ENCODE measurements at places on chromosomes 6 and 20. TPM values are rescaled to one million over a fixed set of nuclear protein-coding genes. Genes with fewer than 3 reads are reported as not detected.

The EYS gene
- not detected for total RNA-seq

The MTRF1L gene
- total RNA-seq = 24.4 TPM

The FKBP1C gene
- not detected for total RNA-seq

- H3K4me3 ChIP-seq = no peak overlapping the region
- H3K27me3 ChIP-seq = no peaks in the 10 kb centered on the region
- H3K36me3 ChIP-seq = no peaks in the 10 kb centered on the region
Measured at GRCh38 chr6:55679503-55679902, 100.5 kb upstream of the HMGCLL1 start.

DNA sequence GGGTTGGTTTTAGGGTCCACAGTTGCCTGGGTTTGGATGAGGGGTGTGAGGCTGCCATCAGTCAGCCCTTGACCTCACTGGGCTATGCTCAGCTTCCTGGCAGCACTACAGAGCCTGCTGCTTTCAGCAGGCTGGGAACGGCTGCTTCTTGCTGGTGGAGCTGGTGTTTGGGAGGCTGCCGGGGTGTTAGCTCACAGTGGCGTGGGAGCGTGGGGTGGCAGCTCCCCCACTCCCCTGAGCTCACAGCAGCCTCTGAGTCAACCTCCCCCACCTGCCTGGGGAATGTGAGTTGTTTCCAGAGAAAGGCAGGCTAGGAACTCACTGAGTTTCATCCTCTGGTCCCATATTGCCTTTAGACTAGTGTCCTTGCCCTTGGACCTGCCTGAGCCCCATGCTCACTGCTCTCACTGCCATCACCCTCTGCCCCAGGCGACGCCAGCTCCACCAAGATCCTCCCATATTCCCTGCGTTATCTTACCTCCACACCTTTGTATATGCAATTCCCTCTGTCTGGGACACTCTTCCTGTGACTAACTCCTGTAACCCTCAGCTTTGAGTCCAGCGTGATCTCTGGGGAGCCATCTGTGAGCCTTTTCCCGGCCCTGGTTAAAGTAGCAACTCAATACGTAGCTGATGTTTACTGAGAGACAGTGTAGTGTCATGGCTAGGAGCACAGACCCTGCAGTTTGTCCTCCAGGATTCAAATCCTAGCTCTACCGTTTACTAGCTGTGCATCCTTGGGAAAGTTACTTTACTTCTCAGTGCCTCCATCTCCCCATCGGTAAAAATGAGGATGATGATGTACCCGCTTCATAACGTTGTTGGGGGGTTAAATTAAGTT is 34.8 kb downstream of the PPP1R16B start:
- H3K27me3 ChIP-seq = peaks cover 4% of the 10 kb centered on the region
- no peaks in the 10 kb centered on the region for H3K4me1 ChIP-seq
- H3K36me3 ChIP-seq = no peaks in the 10 kb centered on the region
- H3K4me3 ChIP-seq = no peak overlapping the region

DNA sequence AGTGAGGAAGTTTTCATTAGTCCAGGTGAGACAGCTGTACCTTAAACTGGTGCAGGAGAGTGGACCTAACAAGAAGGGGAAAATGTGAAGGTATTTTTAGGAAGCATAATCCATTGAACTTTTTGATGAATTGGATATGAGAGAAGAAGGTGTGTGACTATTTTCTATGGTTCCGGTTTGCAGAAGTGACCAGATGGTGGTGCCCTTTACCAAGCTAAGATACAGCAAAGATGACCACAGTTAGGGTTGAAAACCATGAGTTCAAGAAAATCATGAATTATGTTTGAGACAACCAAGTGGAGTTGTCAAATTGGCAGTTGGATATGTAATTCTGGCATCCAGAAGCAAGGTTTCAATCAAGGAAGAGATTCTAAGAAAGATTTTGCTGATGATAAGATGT is 61.9 kb upstream of the NRSN1 start:
- no peaks in the 10 kb centered on the region for H3K36me3 ChIP-seq
- no peaks in the 10 kb centered on the region for H3K4me1 ChIP-seq
- H3K4me3 ChIP-seq = no peak overlapping the region

Measured in Caco-2 (cell line).